Skeletal muscle tissue (tissue), 5 donors: ENCODE measurements at places on chromosomes 5 and 9. TPM values are rescaled to one million over a fixed set of nuclear protein-coding genes. Genes with fewer than 3 reads are reported as not detected.

Gene PCDHB3
- total RNA-seq: 1.6 TPM

Gene C5
- total RNA-seq: 9.9 TPM

Gene PRR7
- 0.52 TPM for total RNA-seq

Gene GABRA6
- total RNA-seq: not detected

Gene GGTA1
- 6.3 TPM for total RNA-seq

Gene MARCOL
- not detected for total RNA-seq

Gene DOCK2
- 13.6 TPM for total RNA-seq

Gene MCTP1
- total RNA-seq: 20.4 TPM

Gene TRAPPC13
- 17.2 TPM for total RNA-seq

Gene GFRA3
- total RNA-seq: 1.0 TPM

Gene FOXD4L4
- total RNA-seq: under 0.01 TPM

Gene ELOVL7
- 0.52 TPM for total RNA-seq

Gene SH3GL2
- under 0.01 TPM for total RNA-seq

Gene GPR151
- not detected for total RNA-seq

Gene FOXD4L3
- not detected for total RNA-seq

Gene HTR4
- total RNA-seq: not detected

Gene GRM6
- not detected for total RNA-seq

Gene IFNA16
- total RNA-seq: not detected

Gene HRH2
- total RNA-seq: 1.0 TPM

Gene PCDHB11
- total RNA-seq: 4.2 TPM

Gene PKD2L2
- 2.6 TPM for total RNA-seq

Gene PLEKHG4B
- 0.52 TPM for total RNA-seq

Gene FRMD3
- total RNA-seq: 27.7 TPM

Gene MINAR2
- total RNA-seq: not detected

Gene ADAMTS16
- 5.7 TPM for total RNA-seq

Gene PCDHGB1
- total RNA-seq: 1.6 TPM

Gene AP3S1
- total RNA-seq: 92.4 TPM

Gene FCN2
- 1.0 TPM for total RNA-seq

Gene CCDC192
- not detected for total RNA-seq

Gene PRR16
- 4.7 TPM for total RNA-seq

Gene TMEM171
- total RNA-seq: not detected

Gene ANXA2R
- 1.6 TPM for total RNA-seq

Gene PGM5
- total RNA-seq: 69.4 TPM

Gene LEAP2
- total RNA-seq: 2.1 TPM

Gene C5orf52
- not detected for total RNA-seq
